ENCODE measurements at places on chromosomes 5 and 9.

- no peak for DNase-seq
These were observed 354.7 kb downstream of the NDUFS4 start for GRCh38 chr5:53915120-53915519.

DNA sequence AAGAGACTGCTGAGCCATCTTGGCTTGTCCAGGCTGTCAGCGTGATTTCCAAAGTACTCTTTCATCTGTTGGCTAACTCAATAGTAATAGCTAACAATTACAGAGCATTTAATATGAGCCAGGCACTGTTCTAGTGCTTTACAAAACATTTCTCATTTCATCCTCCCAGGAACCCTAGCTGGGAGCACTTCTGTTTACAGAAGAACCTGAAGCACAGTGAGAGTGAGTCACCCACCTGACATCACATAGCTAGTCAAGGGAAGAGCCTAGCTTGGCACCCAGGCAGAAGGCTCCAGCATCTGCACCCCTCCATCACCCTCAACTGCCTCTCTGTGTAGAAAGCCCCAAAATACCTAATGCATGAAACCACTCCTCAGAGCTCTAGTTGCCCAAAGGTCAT, 57.5 kb upstream of the IQGAP2 start:
- no peak for DNase-seq

GRCh38 chr9:35533398-35533797, 43.5 kb downstream of the RUSC2 start:
- no peak for DNase-seq

GRCh38 chr5:38777111-38777510, 68.7 kb upstream of the OSMR start:
- DNase-seq = no peak

DNA sequence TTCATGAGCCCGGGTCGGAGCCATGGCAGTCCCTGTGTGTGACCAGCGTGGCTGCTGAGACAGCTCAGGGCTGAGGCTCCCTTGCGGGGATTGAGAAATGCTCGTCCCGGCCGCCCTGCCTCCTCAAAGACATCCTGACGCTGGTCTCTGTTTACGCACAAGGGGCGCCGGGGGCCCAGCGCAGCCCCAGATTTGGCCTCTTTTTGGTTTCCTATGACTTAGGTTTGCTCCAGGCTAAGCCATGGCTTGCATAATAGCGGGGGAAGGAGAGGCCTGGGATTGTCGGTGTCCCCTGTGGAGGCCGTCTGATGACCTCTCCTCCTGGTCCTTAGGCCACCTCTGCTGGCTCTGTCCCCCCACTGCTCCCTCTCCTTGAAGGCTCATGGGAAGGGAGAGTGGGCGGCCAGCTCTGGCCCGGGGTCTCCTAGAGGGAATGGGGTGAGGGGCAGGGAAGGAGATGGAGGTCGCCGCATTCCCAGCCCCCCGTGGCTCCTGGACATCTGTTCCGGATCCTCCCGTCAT, 3.5 kb downstream of the LAMC3 start:
- DNase-seq = no peak

GRCh38 chr9:31030741-31031202, 1353.7 kb upstream of the ACO1 start:
- peak; percentile 12 for DNase-seq

DNA sequence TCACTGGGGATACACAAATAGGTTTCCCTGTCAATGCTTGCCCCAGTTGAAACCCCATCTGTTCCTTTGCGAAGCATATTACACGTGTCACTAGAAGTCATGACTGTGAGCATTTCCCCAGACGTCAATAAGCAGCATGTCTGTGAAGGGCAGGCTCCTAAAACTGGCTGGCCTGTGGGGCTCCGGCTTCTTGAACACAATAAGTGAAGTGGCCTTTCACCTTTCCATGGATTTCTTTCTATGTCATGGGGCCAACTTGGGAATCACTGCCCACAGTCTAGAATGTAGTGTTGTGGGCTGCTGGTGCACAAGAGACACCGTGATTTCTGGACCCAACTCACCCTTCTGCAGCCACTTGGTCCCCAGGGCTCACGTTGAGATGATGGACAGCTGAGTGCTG, 60.4 kb upstream of the CTSL start:
- DNase-seq = no peak

- DNase-seq = no peak
These were observed 46.0 kb upstream of the AKNA start for GRCh38 chr9:114433720-114434255.

DNA sequence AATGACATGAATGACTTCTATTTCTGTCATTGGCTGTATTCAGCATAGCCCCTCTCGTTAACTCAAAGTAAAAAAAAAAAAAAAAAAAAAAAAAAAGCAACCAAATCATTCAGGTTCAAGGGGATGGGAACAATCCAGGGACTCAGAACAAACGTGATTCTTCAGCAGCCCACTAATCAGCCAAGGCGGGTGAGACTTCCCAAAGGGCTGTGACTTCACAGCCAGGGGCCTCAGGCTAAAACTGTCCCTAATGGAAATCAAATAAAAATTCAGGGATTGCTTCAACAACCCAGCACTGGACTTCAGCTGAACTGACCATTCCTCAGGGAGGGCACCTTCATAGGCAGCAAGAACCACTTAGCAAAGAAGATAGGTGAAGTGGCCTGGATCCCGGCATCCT, 86.2 kb upstream of the FAM169A start:
- no peak for DNase-seq

DNA sequence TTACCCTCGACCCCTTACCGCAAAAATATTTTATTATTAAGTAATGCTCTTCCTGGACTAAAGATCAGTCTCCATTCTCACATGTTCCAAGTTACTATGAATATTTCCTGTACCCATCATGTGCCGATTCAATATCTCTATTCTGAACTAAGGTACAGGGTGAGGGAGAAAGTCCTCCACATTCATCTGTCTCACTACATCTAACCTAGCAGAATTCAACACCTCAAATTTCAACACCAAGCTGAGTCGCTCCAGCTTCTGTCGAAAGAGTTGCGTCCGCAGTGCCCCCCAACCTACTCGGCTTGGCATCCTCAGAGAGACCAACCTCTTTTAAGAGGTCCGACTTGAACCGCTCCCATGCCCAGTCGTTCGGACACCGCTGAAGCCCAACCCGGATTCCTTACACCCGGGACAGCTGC, 1.0 kb downstream of the CERT1 start:
- DNase-seq = no peak

GRCh38 chr5:97929383-97929782, 746.3 kb upstream of the RIOK2 start:
- no peak for DNase-seq

DNA sequence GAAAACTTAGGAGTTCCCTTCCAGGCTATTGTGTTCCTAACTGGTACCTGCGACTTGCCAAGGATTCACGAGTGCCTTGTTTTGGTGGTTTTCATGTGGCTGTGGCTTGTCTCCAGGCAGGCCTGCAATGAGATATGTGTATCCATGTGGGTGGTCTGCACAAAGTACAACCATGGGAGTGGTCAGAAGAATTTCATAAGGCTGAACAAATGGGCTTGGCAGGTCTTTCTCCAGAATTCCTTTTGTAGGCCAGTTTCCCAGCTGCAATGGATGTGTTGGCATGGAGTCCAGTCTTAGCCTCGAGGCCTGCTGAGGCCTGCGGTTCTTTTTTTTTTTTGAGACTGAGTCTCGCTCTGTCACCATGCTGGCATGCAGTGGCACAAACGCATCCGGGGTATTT, 28.8 kb upstream of the MELK start:
- DNase-seq = peak; percentile 56

DNA sequence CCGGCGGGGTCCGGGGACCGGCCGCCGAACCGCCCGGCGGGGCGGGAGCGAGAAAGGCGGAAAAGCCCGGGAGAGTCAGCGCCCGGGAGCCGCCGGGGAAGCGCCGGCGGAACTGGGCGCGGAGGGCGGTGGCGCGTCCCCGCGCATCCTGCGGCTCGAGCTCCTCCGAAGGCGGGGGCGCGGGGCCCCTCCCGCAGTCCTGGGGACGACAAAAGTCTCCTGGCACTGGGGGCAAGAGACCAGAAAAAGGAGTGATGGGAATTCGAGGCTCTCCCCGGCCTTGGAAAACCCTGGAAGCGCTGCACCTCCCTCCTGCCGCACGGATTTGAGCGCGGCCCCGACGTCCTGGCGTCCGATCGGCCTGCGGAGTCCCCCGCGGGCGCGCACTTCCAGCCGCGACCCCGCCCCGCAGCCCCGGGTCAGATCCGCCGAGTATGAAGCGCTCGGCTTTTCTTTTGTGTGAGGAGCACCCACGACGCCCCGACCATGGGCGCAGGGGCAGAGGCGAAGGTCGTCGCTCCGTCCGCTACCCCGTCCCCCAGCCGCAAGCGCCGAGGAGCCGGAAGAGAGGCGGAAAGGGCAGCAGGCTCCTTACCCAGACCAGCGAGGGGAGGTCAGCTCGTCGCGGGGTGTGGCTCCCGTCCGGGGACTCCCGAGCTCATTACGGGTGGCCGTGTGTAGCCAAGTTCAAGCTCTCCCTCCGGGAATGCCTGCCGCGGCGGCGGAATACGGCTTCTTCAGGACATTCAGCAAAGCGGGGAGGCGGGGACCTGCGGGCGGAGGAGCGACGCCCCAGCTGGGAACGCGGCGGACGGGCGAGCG, at the start of gene EPB41L4A:
Gene EPB41L4A, minus strand, starts transcription at position 114 of the 822 bp plus-strand sequence. CDS start 238 bp downstream, outside the sequence.
- DNase-seq = peak; percentile 67

DNA sequence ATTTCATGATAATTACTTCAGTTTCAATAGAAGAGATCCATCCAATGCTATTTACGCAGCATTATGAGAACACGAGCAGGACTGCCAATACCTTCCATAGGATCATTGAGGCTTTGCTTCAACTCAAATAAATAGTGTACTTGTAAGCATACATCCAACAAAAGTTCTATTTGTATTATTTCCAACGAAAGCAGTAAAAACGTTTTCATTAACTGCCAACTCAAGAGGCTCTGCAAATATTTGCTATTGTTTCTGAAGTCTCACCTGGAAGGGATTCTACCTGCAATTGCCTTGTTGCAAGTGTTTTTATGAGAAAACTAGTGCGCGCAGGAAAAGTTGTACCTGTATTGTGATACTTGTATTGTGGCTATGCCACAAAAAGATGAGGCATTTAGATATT, 11.0 kb upstream of the GNPDA1 start:
- no peak for DNase-seq

GRCh38 chr9:34442770-34443169, 15.6 kb downstream of the FAM219A start:
- no peak for DNase-seq

GRCh38 chr5:42691413-42691937, 65.1 kb upstream of the CCDC152 start:
- DNase-seq = no peak

DNA sequence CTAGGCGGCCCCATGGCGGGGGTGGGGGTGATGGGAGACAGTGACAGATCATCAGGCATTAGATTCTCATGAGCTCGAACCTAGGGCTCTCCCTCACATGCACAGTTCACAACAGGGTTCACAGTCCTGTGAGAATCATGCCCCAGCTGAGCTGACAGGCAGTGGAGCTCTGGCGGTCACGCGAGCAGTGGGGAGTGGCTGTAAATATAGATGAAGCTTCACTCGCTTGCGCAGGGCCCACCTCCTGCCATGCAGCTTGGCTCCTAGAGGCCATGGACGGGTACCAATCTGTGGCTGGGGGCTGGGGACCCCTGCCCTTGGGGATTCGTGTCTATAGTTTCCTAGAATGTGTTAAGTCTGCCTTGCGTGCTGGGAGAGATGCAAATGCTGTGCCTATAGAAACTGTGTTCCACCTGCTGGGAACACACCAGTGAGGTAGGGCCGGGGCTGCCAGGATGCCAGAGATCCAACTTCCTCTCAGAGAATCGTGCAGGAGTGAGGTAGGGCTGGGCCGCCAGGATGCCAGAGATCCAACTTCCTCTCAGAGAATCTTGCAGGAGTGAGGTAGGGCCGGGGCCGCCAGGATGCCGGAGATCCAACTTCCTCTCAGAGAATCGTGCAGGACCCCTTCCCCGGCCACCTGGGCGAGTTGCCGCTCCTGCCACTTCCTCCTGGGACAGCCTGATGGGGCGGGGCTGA, 14.1 kb upstream of the EXOC3 start:
- DNase-seq = no peak

- DNase-seq = peak; percentile 57
These were observed 99.5 kb downstream of the DAB2IP start for GRCh38 chr9:121750715-121751623.

- no peak for DNase-seq
These were observed 36.0 kb upstream of the IL7R start for GRCh38 chr5:35820735-35821134.

DNA sequence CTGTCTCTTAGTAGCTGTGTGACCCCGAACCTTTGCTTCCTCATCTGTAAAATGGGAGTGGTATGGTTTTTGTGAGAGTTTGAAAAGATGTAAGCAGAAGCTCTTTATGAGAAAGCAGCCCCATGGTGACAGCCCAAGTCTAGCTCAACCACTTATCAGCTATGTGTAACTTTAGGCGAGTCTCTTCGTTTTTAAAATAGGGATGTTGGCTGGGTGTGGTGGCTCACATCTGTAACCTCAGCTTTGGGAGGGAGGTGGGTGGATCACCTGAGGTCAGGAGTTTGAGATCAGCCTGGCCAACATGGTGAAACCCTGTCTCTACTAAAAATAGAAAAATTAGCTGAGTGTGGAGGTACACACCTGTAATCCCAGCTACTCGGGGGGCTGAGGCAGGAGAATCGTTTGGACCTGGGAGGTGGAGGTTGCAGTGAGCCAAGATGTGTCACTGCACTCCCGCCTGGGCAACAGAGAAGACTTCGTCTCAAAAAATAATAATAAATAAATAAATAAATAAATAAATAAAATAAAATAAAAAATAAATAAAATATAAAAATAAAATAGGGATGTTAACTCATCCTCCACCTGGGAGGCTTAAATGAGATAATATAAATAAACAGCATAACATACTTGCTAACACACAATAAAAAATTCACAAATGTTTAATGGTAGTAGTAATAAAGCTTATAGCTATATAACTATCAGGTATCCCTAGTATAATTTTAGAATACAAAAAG, 71.7 kb downstream of the APBA1 start:
- DNase-seq = no peak

- DNase-seq = no peak
These were observed 4.6 kb upstream of the HMHB1 start for GRCh38 chr5:143807401-143807800.

- DNase-seq = peak; percentile 59
These were observed 7.4 kb upstream of the PPP3R2 start for GRCh38 chr9:101601904-101602765.

GRCh38 chr5:9059920-9060691, 485.8 kb downstream of the SEMA5A start:
- peak; percentile 85 for DNase-seq

GRCh38 chr5:21140987-21141386, 1153.0 kb upstream of the CDH18 start:
- no peak for DNase-seq

- no peak for DNase-seq
These were observed 33.6 kb downstream of the SUB1 start for GRCh38 chr5:32618962-32619361.

GRCh38 chr9:126836216-126836615, 24.2 kb upstream of the ZBTB34 start:
- DNase-seq = no peak

DNA sequence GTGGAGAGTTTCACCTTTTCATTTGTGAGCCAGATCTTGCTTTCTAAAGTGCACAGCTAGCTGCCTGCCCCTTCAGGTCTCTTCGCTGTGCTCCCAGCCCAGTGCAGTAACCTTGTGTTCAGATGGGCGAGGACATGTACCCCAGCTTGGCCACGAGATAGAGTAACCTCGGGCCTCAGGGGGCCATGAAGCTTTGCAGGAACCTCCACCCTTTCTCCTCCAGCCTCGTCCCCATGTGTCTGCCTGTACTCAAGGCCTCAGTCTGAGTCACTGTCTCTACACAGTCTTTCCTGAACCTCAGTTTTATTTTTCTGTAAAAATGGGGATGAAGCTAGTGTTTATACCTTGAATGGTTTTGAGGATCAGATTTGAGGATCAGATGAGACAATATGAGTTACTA, 37.9 kb downstream of the ERGIC1 start:
- DNase-seq = no peak

- no peak for DNase-seq
These were observed 14.7 kb downstream of the FBP1 start for GRCh38 chr9:94624629-94625028.

All from urothelium cell line (cell line).